ENCODE measurements at places on chromosomes 5 and 9.

DNA sequence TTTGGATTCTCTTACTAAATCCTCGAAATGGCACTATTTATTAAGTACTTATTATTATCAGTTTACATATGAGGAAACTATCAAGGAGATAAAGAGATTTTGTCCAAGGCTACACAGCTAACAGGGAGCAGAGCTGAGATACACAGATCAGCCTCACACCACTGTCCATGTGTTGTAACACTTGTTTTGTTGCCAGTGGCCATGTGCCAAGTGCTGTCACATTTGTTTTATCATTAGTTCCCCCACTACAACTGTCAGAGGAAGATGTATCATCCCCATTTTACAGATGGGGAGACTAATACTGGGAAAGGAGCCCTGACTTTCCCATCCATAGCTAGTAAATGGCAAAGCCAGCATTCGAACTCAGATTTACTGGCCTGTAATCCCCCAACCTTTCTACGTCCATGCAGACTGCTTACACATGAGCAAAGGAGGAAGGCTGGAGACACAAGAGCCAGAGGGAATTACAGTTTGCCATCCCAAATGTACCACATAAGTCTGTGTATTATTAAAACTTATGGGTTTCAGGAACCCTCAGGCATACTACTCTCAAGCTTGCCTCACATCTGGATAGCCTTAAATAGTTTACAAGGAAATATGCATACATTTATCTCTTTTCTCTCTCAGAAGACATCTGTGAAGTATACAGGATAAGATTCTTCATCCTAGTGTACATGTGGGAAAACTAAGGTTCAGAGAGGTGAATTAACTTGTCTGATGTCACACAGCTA, 25.1 kb downstream of the PAPPA start:
- DNase-seq: no peak

GRCh38 chr5:135087950-135088349, 53.9 kb upstream of the PITX1 start:
- no peak for DNase-seq

- no peak for DNase-seq
Measured at GRCh38 chr5:150056075-150056443, 30.3 kb downstream of the CSF1R start.

- DNase-seq: no peak
Measured at GRCh38 chr5:6115852-6116251, 262.5 kb downstream of the MED10 start.

- DNase-seq: no peak
Measured at GRCh38 chr9:86885232-86885631, 62.1 kb downstream of the GAS1 start.

DNA sequence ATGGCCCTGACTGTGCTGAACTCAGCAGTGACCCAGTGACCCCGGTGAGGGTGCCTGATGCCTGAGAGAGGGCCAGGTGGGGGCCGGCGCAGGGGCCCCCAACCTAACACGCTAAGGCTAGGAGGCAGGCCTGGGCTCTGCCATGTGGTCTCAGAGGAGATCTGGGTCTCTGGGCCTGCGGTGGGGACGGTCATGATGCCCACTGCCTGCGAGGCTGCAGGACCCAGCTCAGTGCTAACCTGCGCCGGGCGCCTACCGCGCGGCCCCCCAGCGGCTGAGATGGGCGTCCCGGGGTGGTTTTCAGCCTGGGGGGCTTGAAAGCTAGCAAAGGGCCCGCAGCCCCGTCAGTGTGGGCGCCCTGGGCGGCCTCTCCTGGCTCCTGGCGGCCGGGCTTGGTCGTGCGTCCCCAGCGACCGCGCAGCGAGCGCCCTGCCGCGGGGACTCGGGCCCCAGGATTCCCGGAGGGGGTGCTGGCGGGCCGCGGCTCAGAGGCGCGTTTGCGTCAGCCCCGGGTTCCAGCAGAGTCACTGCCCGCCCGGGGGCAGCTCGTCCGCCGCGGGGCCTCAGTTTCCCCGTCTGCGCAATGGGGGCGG, 2.5 kb downstream of the EGFL7 start:
- no peak for DNase-seq

DNA sequence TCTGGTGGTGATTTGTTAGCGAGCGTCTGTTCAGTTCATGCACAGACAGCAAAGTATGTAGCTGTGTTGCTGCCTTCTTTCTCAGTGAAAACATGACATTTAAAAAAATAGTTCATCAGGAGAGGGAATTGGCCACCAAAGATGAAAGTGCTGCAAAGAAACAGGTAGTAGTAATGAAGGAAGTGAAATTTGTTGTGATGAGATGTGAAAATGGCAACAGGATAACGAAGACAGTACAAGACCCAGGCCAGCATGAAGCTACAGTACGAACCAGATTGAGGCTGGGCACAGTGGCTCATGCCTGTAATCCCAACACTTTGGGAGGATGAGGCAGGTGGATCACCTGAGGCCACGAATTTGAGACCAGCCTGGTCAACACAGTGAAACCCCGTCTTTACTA, 136.0 kb downstream of the SMARCA2 start:
- no peak for DNase-seq

DNA sequence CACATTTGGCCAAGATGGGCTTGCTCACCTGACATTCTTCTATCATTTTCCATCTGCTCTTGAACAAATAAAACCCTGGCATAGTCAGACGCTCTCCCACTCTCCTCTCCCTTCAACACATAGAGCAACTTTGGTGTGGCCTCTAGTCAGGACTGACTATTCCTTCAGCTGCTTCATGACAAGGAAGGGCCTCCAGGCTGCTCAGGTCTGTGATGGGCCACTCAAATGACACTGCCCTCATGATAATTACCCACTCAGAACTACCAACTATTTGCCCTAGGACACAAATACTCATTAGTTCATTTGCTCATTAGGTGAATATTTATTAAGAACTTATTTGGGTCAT, 376.3 kb downstream of the SEMA5A start:
- DNase-seq: no peak

DNA sequence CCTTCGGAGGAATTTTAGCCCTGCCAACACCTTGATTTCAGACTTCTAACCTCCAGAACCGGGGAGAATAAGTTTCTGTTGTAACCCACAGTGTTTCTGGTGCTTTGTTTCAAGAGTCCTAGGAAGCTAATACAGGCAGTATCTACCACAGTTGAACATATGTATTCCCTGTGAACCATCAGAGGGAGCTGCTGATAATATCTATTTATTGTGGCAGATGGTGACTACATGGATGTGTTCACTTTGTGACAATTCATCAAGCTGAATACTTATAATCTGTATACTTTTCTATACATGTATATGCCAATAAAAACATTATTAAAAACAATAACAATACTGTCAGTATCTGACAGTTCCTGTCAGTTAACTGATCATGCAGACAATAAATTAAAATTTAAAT, 137.2 kb upstream of the GNA14 start:
- DNase-seq: no peak

GRCh38 chr9:99833735-99834134, 12.1 kb downstream of the NR4A3 start:
- no peak for DNase-seq

GRCh38 chr9:5841771-5842573, 9.1 kb upstream of the ERMP1 start:
- no peak for DNase-seq

DNA sequence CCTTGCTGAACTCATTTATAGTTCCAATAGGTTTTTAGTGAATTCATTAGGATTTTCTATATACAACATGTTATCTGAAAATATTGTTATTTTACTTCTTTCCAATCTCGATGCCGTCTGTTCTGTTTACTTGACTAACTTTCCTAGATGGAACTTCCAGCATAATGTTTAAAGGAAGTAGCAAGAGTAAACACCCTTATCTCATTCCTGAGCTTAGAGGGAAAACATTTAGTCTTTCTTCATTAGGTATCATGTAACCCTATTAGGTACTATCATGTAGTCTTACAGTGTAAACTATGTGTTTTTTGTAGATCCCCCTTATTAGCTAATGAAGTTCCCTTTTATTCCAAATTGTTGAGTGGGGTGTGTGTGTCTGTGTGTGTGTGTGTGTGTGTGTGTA, 22.5 kb upstream of the OR2K2 start:
- DNase-seq: no peak

- DNase-seq: no peak
Measured at GRCh38 chr5:173236531-173237142, 1.6 kb upstream of the NKX2-5 start.

DNA sequence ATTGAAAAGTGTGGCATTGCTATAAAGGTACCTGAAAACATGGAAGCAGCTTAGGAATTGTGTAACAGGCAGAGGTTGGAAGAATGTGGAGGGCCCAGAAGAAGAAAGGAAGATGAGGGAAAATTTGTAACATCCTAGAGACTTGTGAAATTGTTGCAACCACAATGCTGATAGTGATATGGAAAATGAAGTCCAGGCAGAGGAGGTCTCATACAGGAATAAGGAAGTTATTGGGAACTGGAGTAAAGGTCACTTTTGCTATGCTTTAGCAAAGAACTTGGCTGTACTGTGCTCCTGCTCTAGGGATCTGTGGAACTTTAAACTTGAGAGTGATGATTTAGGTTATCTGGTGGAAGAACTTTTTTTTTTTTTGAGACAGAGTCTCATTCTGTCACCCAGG, 43.5 kb downstream of the PTPDC1 start:
- no peak for DNase-seq
